Naive B cell (primary cell): ENCODE measurements at places on chromosomes 2 and 18. TPM values are rescaled to one million over a fixed set of nuclear protein-coding genes. Genes with fewer than 3 reads are reported as not detected.
A peak's percentile ranks its signal among the peaks of the same experiment; 100 is the strongest.

- no peak overlapping the region for H3K27ac ChIP-seq
- H3K27me3 ChIP-seq, result no peaks in the 10 kb centered on the region
- H3K4me1 ChIP-seq, result no peaks in the 10 kb centered on the region
Measured at GRCh38 chr2:73532381-73532780, 109.8 kb downstream of the NAT8 start.

GRCh38 chr18:61581578-61582201 lies 248.5 kb downstream of the CDH20 start:
- H3K4me3 ChIP-seq, result no peak overlapping the region
- peak; percentile 31 for DNase-seq
- no peaks in the 10 kb centered on the region for H3K36me3 ChIP-seq

DNA sequence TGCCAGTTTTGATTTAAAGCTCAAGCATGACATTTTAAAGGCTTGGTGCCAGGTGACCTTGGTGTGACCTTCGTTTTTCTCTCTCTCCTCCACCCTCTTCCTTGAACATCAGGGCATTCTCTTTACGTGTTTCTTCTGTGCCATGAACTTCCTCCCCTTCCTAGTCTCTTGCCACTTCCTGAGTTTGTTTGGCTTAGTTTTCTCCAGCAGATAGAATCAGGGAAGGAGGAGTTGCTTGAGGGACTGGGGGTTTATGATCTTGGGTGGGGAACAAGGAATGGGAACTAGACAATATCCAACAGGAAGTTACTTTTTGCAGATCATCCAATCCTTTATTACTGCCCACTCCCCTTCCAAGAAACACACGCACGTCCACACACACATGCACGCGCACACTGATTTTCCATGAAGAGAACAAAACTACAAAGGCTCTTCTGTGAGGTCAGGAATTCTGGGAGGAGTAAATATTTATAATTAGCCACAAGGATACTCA lies 210.6 kb upstream of the EPAS1 start:
- no peaks in the 10 kb centered on the region for H3K27me3 ChIP-seq
- no peak overlapping the region for H3K4me3 ChIP-seq
- H3K27ac ChIP-seq, result no peak overlapping the region
- H3K4me1 ChIP-seq, result peaks cover 6% of the 10 kb centered on the region
- peaks cover 44% of the 10 kb centered on the region for H3K36me3 ChIP-seq

DNA sequence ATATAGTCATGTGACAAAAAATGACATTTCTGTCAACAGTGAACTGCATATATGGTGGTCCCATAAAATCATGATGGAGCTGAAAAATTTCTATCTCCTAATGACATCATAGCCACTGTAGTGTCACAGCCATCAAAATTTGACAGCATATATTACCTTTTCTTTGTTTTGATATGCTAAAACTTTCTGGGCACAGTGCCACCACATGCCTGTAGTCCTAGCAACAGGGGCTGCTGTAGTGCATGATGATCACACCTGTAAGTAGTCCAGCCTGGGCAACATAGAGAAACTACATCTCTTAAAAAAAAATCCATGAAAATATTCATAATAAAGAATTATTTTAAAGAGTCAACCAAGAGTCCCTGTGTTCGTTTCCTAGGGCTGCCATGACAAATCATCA lies 155.5 kb upstream of the SERTAD2 start:
- no peak overlapping the region for H3K27ac ChIP-seq
- no peaks in the 10 kb centered on the region for H3K27me3 ChIP-seq
- H3K36me3 ChIP-seq, result peaks cover 9% of the 10 kb centered on the region
- no peak overlapping the region for H3K4me3 ChIP-seq

GRCh38 chr2:200270732-200271131 lies 35.8 kb upstream of the SPATS2L start:
- peaks cover 6% of the 10 kb centered on the region for H3K4me1 ChIP-seq
- H3K36me3 ChIP-seq, result no peaks in the 10 kb centered on the region
- peaks cover 5% of the 10 kb centered on the region for H3K27me3 ChIP-seq

GRCh38 chr18:32349728-32350395 lies 120.8 kb downstream of the GAREM1 start:
- H3K4me3 ChIP-seq, result no peak overlapping the region
- H3K36me3 ChIP-seq, result no peaks in the 10 kb centered on the region
- DNase-seq, result no peak
- H3K27ac ChIP-seq, result no peak overlapping the region

DNA sequence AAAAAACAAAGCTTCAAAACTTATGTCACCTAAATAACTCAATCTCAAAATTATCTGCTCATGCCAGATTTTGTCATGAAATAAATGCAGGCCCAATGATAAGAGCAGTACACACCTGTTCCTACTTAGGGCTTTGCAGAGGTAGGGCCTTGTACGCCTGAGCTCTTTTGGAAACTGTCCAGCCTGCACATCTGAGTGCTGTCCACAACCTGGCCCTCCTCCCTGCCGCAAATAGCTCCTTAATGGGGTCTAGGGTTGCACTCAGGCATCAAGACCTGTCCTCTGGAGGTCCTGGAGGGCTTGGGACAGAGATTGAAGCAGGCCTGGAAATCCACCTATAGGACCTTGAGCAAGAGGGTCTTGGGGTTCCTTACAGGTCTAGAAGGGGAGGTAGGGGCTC lies 115.4 kb upstream of the CCDC195 start:
- H3K4me3 ChIP-seq, result no peak overlapping the region
- H3K36me3 ChIP-seq, result peaks cover 41% of the 10 kb centered on the region
- H3K4me1 ChIP-seq, result peaks cover 4% of the 10 kb centered on the region
- H3K27me3 ChIP-seq, result no peaks in the 10 kb centered on the region
- DNase-seq, result no peak
- peak overlapping the region; percentile 47 for H3K27ac ChIP-seq

- peaks cover 16% of the 10 kb centered on the region for H3K36me3 ChIP-seq
- no peaks in the 10 kb centered on the region for H3K27me3 ChIP-seq
- no peak for DNase-seq
- peaks cover 4% of the 10 kb centered on the region for H3K4me1 ChIP-seq
- no peak overlapping the region for H3K4me3 ChIP-seq
Measured at GRCh38 chr2:189854940-189855339, 70.7 kb downstream of the PMS1 start.

GRCh38 chr18:48030616-48031480 lies 100.4 kb upstream of the SMAD2 start:
- no peak overlapping the region for H3K27ac ChIP-seq
- peaks cover 17% of the 10 kb centered on the region for H3K27me3 ChIP-seq
- H3K4me3 ChIP-seq, result no peak overlapping the region
- no peak for DNase-seq

- no peaks in the 10 kb centered on the region for H3K27me3 ChIP-seq
- H3K4me3 ChIP-seq, result no peak overlapping the region
- peak overlapping the region; percentile 26 for H3K27ac ChIP-seq
- no peaks in the 10 kb centered on the region for H3K4me1 ChIP-seq
- DNase-seq, result no peak
- H3K36me3 ChIP-seq, result peaks cover 40% of the 10 kb centered on the region
Measured at GRCh38 chr2:9439536-9439935, 16.1 kb downstream of the CPSF3 start.

DNA sequence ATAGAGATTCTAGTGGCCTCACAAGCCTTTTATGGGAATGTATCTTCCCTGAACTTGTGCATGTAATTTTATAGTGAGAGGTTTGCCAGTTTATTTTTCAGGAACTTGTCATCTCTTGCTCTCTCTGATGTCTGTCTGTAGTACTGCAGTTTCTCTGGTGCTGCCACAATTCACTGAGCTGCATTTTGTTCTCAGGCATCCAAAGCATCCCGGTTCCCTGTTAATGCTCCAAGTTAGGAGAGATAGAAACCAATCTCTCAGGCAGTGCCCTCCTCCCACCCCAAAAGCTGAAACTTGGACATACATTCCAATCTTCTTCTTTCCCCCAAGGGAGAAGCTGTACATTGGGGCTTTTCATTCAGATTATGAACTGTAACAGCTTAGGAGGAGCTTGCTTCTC lies 30.1 kb upstream of the GRB14 start:
- H3K36me3 ChIP-seq, result peaks cover 56% of the 10 kb centered on the region
- H3K27ac ChIP-seq, result no peak overlapping the region
- DNase-seq, result no peak
- no peaks in the 10 kb centered on the region for H3K27me3 ChIP-seq
- no peak overlapping the region for H3K4me3 ChIP-seq
- H3K4me1 ChIP-seq, result no peaks in the 10 kb centered on the region

DNA sequence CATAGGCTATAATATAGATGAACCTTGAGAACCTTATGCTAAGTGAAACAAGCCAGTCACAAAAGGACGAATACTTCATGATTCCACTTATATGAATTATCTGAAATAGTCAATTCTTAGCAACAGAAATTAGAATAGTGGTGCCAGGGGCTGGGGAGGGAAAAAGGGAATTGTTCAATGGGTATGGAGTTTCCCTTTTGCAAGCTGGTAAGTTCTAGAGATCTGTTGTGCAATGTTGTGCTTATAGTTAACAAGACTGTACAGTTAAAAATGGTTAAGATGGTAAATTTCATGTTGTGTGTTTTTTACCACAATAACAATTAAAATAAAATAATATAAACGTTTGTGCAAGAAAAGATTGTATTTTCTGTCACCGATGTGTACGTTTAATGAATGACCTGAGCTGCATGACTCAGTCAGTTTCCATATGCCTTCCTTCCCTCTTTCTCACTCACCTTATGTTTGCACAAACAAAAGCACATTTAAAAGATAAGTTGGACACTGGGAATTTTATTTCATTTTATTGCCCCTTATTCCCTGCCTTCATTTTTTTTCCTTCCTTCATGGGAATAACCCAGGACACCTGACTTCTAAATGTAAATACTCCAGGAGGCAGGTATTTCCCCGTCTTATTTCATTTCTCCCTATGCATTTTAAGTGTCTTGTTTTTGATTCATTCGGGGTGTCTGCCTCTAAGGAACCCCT lies 143.7 kb upstream of the TTC39C start:
- H3K27ac ChIP-seq, result peak overlapping the region; percentile 92
- no peak for DNase-seq

- H3K4me3 ChIP-seq, result no peak overlapping the region
Measured at GRCh38 chr2:37586663-37587317, 84.7 kb downstream of the CDC42EP3 start.

- H3K4me3 ChIP-seq, result no peak overlapping the region
- no peak for DNase-seq
- peaks cover 7% of the 10 kb centered on the region for H3K36me3 ChIP-seq
- H3K27ac ChIP-seq, result no peak overlapping the region
- peaks cover 21% of the 10 kb centered on the region for H3K4me1 ChIP-seq
Measured at GRCh38 chr2:149164827-149165226, 126.3 kb downstream of the LYPD6B start.

- no peak overlapping the region for H3K27ac ChIP-seq
- peaks cover 6% of the 10 kb centered on the region for H3K4me1 ChIP-seq
- H3K36me3 ChIP-seq, result no peaks in the 10 kb centered on the region
- H3K4me3 ChIP-seq, result no peak overlapping the region
Measured at GRCh38 chr2:232888099-232888836, 18.2 kb downstream of the SNORC start.

GRCh38 chr2:198213253-198213652 lies 408.9 kb downstream of the PLCL1 start:
- no peaks in the 10 kb centered on the region for H3K36me3 ChIP-seq
- no peak overlapping the region for H3K27ac ChIP-seq
- H3K4me3 ChIP-seq, result no peak overlapping the region
- H3K27me3 ChIP-seq, result no peaks in the 10 kb centered on the region
- H3K4me1 ChIP-seq, result no peaks in the 10 kb centered on the region

- peak within 1 kb of the TSS; percentile 83 for H3K4me3 ChIP-seq
- peak; percentile 64 for DNase-seq
- peak within 1 kb of the TSS; percentile 79 for H3K27ac ChIP-seq
- H3K36me3 ChIP-seq, result no peaks in the 10 kb centered on the region
Measured at GRCh38 chr18:79964330-79965118, at the start of gene HSBP1L1. HSBP1L1 (plus strand) TSS chr18:79964643; CDS start chr18:79964736, 93 bp downstream.

- no peak overlapping the region for H3K4me3 ChIP-seq
- H3K27me3 ChIP-seq, result no peaks in the 10 kb centered on the region
- no peaks in the 10 kb centered on the region for H3K4me1 ChIP-seq
- no peaks in the 10 kb centered on the region for H3K36me3 ChIP-seq
- no peak for DNase-seq
- H3K27ac ChIP-seq, result no peak overlapping the region
Measured at GRCh38 chr2:53490659-53491058, 276.9 kb upstream of the CHAC2 start.

DNA sequence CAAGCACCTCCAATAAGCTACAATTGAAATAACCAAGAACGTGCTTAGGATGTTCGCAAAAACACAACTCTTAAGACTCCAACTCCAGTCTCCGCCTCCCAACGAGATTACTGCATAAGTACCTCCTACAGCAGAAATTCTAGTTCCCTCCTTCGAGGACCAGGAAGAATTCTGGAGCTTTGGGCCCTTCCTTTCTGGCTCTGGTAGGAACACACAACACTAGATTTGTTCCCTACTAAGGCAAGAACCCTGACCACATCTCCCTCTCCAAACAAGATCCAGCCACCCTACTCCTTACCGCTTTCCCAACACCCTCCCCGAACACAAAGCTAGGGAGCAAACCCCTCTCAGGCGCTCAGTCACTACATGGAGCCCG lies 721 bp downstream of the ADAM17 start:
- no peak for DNase-seq
- H3K36me3 ChIP-seq, result no peaks in the 10 kb centered on the region
- peaks cover 70% of the 10 kb centered on the region for H3K4me1 ChIP-seq
- H3K27me3 ChIP-seq, result no peaks in the 10 kb centered on the region
- H3K4me3 ChIP-seq, result peak overlapping the region; percentile 92

- no peak overlapping the region for H3K27ac ChIP-seq
- DNase-seq, result no peak
- peaks cover 7% of the 10 kb centered on the region for H3K27me3 ChIP-seq
- H3K4me3 ChIP-seq, result no peak overlapping the region
- H3K36me3 ChIP-seq, result no peaks in the 10 kb centered on the region
Measured at GRCh38 chr2:55869637-55870325, 53.8 kb downstream of the EFEMP1 start.

DNA sequence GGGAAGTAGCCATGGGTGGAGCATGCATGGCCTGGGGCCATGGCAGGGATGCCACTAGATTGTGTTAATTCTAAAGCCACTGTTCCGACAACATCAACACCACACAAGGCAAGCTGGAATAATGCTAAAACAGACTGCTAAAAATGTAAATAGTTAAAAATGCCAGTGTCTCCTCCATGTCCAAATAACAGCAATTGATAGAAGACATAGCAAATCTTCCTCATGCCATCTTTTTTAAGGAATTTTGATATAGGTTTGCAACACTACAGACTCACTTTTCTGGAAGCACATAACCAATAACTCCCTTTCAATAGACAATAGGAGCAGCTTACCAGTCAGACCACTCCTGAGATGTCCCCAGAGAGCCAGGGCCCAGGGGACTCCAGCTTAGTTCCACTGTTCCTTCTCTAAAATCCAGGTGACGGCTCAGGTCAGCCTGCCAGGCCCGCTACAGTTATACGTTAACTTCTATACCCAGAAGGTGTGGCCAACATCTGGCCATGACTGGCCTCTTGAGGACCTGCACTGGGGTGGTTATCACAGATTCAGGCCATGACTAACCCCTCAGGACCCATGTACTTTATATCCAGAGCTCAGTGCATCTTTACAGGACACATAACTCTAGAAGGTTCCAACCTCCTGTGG lies 20.3 kb downstream of the TUBB6 start:
- H3K27ac ChIP-seq, result no peak overlapping the region
- peaks cover 10% of the 10 kb centered on the region for H3K4me1 ChIP-seq
- DNase-seq, result no peak
- peaks cover 7% of the 10 kb centered on the region for H3K36me3 ChIP-seq
- H3K27me3 ChIP-seq, result no peaks in the 10 kb centered on the region

The FOSL2 gene
- polyA plus RNA-seq, result 0.11 TPM

The NAT8 gene
- polyA plus RNA-seq, result not detected

The C2orf15 gene
- polyA plus RNA-seq, result 1.6 TPM

The NMUR1 gene
- not detected for polyA plus RNA-seq

The OBSL1 gene
- not detected for polyA plus RNA-seq

The HPCAL1 gene
- polyA plus RNA-seq, result 68.0 TPM

The PTPRM gene
- polyA plus RNA-seq, result not detected

The DUSP2 gene
- 74.9 TPM for polyA plus RNA-seq

The IL18RAP gene
- polyA plus RNA-seq, result not detected

The ADRA2B gene
- not detected for polyA plus RNA-seq

The SS18 gene
- polyA plus RNA-seq, result 53.5 TPM

The DIS3L2 gene
- 16.5 TPM for polyA plus RNA-seq

The ALPP gene
- polyA plus RNA-seq, result 0.26 TPM

The RBKS gene
- 2.7 TPM for polyA plus RNA-seq

The SERPINB7 gene
- not detected for polyA plus RNA-seq
